NCI-H524 (cell line): ENCODE measurements at places on chromosomes 16 and 17.

DNA sequence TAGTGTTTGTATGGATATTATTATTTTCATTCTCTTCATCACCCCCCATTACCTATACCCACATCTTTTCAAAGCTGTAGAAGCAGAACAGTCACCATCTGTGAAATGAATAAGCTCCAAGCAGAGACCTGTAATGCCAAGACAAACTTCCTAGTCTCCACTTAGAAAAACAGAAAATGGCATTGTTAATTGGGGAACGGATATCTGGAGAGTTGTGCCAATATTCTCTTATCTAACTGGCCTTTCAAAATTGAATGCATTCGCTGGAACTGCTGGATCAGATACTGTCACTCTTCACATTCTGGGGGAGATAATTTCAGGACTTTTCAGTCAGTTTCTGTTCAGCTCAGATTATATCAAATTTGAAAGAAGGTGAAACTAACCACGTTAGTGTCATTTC lies 464.4 kb upstream of the GOT2 start:
- no peak for DNase-seq

- DNase-seq: no peak
Measured at GRCh38 chr17:19249681-19250080, 12.5 kb downstream of the EPN2 start.

DNA sequence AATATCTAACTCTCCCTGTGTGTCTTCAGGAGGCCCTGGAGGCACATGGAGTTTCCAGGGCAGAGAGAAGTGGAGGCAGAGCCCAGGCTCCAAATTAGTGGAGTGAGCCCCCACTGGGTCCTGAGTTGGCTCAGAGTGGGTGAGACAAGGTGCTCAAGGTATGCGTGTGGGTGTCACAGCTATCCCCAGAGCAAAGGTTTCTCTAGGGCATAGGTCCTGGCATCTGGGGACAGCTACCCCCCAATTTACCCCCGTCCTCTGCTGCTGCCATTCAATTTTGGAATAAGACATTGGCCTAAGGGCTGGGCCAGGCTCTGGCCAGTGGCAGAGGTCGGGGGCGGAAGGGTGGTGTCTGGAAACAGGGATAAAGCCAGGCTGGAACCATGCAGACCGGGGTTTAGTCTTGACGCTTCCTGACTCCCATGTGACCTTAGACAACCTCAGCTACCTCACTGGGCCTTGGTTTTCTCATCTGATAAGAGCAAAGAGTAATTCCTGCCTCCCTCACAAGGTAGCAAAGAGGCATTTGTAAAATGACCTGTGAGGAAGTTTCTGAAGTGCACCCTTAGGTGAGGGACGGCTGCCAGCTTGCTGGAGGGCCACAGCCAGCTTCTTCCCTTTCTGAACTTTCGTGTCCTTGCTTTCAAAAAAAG lies 78.2 kb upstream of the TMEM97 start:
- DNase-seq: no peak

DNA sequence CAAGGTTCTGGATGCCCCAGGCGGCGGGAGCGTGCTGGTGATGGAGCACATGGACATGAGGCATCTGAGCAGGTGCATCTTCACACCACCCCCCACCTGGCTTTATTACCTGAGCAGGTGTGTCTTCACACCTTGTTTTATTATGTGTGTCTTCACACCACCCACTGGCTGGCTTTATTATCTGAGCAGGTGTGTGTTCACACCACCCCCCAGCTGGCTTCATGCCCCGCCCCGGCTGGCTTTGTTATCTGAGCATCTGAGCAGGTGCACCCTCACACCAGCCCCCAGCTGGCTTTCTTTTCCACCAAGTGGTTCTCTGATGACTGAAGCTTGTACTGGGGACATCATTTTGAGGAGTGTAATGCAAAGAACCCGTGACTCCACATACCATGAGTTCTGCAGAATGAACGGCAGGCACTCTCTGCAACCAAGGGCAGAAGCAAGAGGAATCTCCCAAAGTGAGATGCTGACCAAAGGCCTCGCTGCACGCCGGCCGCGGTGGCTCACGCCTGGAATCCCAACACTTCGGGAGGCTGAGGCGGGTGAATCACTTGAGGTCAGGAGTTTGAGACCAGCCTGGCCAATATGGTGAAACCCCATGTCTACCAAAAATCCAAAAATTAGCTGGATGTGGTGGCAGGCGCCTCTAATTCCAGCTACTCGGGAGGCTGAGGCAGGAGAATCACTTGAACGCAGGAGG lies 2.6 kb downstream of the FN3KRP start:
- no peak for DNase-seq

DNA sequence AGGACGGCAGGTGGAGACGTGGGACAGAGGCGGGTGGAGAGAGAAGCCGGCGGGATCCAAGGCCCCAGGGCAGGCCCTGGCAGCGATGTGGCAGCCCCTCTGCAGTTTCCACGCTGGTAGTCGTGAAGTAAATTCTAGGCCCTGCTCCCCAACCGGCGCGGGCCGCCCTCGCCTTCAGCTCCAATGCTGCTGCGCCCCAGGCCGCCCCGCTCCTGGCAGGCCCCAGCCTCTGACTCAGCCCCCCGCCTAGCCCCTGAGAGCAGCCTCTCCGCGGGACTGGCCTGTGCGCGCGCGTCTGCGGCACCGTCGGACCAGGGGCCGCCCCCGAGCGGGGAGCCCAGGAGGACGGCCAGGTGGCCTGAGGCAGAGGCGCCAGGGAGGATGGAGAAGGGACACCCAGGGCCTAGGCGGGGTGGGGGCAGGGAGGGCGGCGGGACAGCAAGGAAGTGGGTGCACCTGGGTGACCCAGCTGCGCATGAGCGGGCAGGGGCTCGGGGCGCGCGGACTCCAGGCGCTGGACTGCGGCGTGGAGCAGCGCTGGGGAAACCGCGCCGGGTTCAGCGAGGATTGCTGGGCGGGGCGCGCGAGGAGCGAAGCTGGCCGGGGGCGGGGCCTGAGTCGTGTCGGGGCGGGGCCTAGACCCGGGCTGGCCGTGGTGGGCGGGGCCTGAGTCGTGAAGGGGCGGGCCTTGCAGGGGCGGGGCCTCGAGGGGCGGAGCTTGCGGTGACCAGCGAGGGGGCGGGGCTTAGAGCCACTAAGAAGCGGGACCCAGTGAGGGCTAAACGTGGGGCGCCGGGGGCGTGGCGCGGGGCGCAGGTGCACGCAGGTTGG lies 29.6 kb downstream of the ZNF778 start:
- DNase-seq: peak; percentile 57

DNA sequence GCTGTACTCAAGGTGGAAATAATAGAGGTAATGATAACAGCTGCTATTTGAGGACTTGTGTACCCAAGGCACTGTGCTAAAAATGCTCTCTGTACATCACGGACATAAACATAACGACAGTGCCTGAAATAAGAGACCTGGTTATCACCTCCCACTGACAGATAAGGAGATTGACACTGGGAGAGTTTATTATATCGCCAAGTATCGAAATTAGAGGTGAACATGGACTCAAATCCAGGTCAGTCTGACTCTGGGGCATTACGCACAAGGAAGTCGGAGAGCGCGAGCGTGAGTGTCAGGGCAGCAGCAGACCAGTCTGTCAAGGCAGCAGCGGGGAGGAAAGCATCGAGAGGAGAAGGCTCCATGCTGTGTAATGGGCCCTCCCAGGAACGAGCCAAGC lies 57.1 kb downstream of the GOSR1 start:
- no peak for DNase-seq

GRCh38 chr17:39335704-39336223 lies 65.7 kb downstream of the FBXL20 start:
- no peak for DNase-seq

GRCh38 chr17:77493238-77493820 lies 352.6 kb downstream of the SEC14L1 start:
- no peak for DNase-seq

GRCh38 chr16:2037647-2038381 lies 9.8 kb downstream of the NTHL1 start:
- no peak for DNase-seq

- DNase-seq: no peak
Measured at GRCh38 chr17:78525511-78526160, 51.6 kb downstream of the DNAH17 start.

DNA sequence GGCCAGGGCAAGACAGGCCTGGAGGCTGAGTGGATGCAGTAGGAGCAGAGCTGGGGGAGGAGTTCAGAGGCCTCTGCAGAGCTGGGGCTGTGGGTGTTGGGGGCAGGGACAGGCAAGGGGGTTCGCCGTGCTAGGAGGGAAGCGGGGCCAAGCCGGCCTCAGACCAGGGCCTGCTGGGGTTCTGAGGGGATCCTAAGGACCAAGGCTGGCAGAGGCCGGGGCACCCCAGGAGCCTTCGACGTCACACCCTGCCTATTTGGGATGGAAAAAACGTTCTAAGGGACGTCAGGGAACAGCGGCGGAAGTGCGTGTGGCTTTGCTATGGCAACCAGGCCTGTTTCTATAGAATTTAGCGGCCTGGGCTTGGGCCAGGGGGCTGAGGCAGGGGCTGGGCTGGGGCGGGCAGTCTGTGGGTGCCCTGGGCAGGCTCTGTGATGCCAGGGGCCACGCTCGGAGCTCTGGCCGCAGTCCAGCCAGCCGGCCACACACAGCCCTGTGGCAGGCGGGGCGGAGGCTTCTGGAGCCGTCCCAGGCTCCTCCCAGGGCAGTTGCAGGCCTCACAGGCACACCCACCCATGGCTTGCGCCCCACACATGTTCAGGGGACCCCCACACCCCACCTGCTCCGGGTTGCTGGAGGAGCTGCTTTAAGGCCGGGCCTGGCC lies 3.7 kb downstream of the TRAF7 start:
- DNase-seq: no peak

- DNase-seq: no peak
Measured at GRCh38 chr17:13727441-13728171, 125.9 kb upstream of the HS3ST3A1 start.

- DNase-seq: no peak
Measured at GRCh38 chr17:55482591-55483389, 28.5 kb downstream of the SMIM36 start.

GRCh38 chr16:706189-707061 lies 824 bp upstream of the FBXL16 start:
- no peak for DNase-seq

GRCh38 chr17:7293159-7293558 lies 1.3 kb downstream of the YBX2 start:
- no peak for DNase-seq

GRCh38 chr16:61858988-61859387 lies 177.2 kb downstream of the CDH8 start:
- no peak for DNase-seq

GRCh38 chr17:81608605-81609004 lies 28.3 kb downstream of the NPLOC4 start:
- no peak for DNase-seq
